ENCODE measurements at places on chromosomes 3 and 15.
A peak's percentile ranks its signal among the peaks of the same experiment; 100 is the strongest.

- DNase-seq, result peak; percentile 41
Observed at GRCh38 chr3:37210230-37210629, 35.8 kb upstream of the LRRFIP2 start.

DNA sequence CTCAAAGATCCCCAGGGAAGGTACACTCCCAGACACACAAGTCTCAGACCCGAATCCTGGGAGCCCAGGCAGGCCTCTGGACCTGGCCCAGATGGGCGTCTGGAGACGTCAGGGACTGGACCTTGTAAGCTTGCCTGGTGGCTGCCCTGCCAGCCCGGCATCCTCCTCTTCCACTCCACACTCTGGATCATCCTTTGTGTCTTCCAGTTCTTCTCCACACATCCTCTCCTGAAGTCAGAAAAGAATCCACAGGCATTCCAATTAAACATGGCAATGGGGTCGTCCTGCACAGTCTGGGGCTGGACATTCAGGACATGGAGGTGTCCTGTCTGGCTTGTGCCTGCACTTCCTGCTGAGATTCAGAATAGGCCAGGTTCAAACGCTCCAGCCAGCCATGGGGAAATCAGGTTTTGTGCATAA lies 208.8 kb upstream of the IGF1R start:
- no peak for DNase-seq

GRCh38 chr3:94291686-94292085 lies 228.8 kb downstream of the NSUN3 start:
- peak; percentile 71 for DNase-seq

DNA sequence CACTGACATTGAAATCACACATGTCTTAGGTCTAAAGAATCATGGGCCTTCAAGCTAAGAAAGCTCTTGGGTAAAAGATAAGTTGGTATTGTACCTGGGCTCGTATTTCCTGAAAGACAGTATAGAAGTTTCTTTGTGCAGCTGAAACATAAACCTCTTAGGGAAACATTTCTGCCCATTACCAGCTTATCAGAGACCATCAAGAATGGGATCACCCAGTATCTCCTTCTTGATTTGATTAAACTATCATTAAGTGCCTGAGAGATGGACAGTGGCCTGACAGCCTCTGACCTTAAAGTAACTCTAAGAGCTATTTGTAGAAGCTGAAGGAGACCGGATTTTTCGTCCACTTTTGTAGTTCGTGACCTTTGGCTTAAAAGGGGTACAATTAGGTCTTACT lies 265.3 kb downstream of the ERC2 start:
- no peak for DNase-seq

DNA sequence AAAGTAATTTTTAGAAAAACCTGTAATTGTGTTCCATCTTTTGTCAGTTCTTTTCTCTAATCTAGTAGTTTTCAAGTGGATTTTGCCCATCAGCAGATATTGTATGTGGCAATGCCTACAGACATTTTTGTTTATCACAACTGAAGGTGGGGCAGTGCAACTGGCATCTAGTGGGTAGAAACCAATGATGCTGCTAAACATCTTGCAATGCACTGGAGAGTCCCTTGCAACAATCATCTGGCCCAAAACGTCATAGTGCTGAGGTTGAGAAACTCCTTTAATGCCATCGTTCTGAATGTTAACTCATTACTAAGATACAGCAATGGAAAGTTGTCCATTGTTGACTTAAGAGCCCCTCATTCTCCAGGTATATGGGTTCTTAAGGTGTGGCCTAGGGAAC lies 80.1 kb downstream of the BTD start:
- no peak for DNase-seq

DNA sequence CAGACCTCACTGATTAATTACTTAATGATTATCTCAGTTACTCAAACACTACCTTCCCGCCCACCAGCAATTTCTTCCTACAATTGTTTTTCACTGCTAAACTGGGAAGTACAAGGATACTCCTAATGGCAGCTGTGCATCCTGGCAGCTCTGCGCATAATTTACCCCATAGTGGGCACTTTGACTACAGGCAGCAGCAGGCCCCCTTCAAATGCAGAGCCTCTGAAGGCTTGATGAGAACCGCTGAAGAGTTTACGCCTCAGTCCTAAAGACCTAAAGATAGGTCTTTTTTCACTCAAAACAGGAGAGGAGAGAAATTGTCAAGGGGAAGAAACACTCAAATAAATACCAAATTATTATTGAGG lies 10.7 kb downstream of the CCDC32 start:
- no peak for DNase-seq

- DNase-seq, result no peak
Observed at GRCh38 chr3:101635954-101636798, 40.8 kb downstream of the ZBTB11 start.

GRCh38 chr15:77986891-77987764 lies 90.4 kb downstream of the TBC1D2B start:
- DNase-seq, result no peak

GRCh38 chr3:62587579-62588031 lies 214.3 kb upstream of the FEZF2 start:
- peak; percentile 98 for DNase-seq

DNA sequence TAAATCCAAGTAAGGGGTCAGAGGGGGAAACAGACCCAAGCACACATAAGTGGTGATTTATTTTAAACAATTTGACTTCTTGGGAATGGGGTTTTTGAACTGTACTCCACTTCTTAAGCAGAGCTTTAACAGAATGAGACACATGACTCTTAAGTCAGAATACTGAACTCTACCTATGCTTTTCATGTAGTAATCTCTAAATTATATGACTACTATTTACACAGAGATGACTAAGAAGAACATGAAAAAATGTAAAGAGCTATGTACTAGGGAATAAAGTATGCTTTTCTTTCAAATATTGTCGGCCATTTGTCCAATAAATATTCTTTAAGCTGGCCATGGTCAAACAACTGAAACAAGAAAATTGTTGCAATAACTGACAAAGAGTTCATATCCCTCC lies 35.2 kb downstream of the TRANK1 start:
- DNase-seq, result no peak

- DNase-seq, result peak; percentile 96
Observed at GRCh38 chr3:169026543-169027182, 636.8 kb downstream of the MECOM start.

GRCh38 chr15:37693926-37694325 lies 240.5 kb upstream of the TMCO5A start:
- DNase-seq, result peak; percentile 27

- DNase-seq, result peak; percentile 5
Observed at GRCh38 chr3:85254738-85255137, 295.9 kb downstream of the CADM2 start.

- no peak for DNase-seq
Observed at GRCh38 chr15:43776101-43776717, 557 bp downstream of the ELL3 start.

GRCh38 chr15:25705433-25706115 lies 157.6 kb downstream of the ATP10A start:
- peak; percentile 10 for DNase-seq

DNA sequence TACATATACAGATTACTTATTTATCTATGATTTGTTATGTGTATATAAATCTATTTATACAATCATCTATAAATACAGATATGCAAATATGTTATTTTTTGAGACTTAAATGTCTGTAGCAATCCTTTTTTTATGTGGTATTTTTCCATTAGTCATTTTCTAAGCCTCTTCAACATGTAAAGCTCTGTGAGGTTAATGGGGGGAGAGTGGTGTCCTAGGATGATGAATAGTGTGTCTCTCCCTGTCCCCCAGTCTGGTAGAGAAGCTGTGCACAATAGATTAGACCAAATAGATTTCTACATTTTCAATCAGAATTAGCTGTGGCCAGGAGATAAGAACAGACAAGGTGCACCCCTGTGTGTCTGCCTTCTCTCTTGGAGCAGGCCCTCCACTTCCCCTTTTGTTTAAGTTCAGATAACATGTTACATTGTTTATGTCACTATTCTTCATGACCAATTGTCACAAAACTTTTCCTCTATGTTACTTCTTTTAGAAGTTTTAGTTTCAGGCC lies 453.9 kb downstream of the LPP start:
- DNase-seq, result no peak

GRCh38 chr15:66739287-66739686 lies 37.3 kb downstream of the SMAD6 start:
- no peak for DNase-seq

GRCh38 chr15:85128621-85129020 lies 147.0 kb downstream of the PDE8A start:
- DNase-seq, result peak; percentile 26

DNA sequence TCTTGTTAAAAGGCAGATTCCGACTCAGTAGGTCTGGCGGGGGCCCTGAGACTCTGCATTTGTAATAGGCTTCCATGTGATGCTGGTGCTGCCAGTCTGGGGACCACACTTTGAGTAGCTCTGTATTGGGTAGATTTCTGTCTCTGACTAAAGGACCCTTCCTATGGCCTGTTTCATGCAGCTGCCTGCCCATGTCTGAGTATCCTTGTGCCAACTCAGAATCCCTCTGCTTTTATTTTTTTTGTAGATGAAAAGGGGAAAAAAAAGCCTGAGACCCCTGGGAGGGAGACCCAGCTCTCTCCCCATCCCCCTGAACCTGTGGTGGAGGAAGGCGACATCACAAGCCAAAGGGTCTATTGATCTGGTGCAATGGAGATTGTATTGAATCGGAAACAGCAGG lies 81.9 kb downstream of the EBLN2 start:
- DNase-seq, result no peak

GRCh38 chr15:74865316-74865715 lies 7.8 kb downstream of the SCAMP2 start:
- DNase-seq, result no peak

DNA sequence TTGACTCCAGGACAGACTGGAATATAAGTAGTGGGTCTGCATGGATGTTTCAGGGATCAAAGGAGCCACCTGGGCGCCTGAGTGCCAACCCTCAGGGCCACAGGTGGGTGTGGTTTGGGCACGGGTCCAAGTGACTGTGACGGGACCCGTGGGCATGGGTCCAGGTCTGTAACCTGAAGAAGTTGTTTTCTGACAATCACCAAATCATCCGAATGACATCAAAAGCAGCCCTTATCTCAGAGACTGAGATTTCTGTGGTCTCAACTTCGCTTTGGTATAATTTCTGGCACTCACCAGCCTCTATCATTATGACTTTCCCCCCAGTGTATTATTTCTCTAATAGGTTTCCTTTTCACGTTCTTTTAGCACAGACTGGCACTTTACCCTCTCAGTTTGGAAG lies 24.4 kb downstream of the RLBP1 start:
- no peak for DNase-seq

Data from astrocyte (in vitro differentiated cells and primary cell).